Lower leg skin (tissue), 4 donors: ENCODE measurements at places on chromosomes 1 and 21. TPM values are rescaled to one million over a fixed set of nuclear protein-coding genes. Genes with fewer than 3 reads are reported as not detected.

- DNase-seq = no peak
Observed at GRCh38 chr1:58155418-58156123, 391.0 kb downstream of the OMA1 start.

DNA sequence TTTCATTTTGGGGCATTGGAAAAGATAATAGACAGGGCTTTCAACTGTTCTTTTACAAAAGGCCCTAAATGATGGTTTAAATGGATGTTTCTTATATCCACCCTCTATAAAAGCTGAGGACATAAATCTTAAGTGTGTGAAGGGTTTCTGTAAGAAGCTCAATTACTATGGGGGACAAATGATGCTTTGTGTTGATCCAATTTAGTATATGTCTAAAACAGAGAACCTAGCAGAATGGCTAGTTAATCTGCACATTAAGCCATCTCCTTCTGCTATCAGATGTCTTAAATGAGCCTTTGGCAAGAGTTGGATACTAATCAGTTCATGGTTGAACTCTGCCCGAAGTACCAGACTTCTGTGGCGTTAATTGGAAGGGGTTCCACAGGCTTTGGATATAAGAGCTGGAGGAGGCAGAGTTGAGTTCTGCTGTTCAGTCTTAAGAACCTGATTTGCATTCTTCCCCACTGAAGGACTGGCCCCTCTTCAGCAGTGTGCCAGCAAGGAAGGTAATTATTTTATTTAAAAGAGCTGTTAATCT is 43.1 kb downstream of the PTGFRN start:
- no peak for DNase-seq

DNA sequence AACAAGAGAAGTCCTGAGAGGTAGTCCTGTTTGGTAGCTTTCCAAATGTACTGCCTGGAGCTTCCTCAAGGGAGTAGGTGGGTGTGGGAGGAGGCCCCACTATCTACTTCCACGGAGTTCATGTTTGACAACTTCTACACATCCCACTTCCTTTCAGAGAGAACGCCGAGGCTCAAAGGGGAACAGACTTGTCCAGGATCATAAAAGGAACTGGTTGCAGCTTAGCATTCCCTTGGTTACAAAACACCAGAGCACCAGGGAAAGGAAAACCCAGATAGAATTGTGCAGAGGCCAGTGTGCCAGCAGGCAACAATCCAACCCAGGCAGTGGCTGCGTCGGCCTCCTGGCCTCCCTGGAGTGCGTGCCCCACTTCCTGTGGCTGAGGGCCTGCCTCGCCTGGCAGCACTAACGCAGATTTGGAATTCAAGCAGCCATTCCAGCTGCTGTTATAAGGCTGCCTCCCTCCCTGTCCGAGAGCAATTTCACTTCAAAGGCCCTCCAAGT is 4.2 kb upstream of the RAP1GAP start:
- no peak for DNase-seq

DNA sequence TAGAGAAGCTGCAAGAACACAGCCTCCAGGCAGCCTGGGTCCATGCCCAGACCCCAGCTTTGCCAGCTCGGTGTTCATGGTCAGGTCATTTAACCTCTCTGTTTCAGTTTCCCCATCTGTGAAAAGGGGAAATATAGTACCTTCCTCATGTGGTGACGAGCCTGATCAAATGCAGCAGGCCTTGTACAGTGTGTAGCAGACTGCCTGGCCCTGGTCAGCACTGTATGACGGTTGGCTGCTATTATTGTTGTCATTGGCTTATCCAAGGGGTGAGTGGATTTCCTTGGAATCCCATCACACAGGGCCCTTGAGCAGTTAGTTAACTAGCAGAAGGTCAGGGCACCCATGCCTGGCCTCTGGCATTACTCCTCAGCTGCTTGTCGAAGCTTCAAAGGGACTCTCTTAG is 6.6 kb upstream of the TMEM51 start:
- DNase-seq = no peak

DNA sequence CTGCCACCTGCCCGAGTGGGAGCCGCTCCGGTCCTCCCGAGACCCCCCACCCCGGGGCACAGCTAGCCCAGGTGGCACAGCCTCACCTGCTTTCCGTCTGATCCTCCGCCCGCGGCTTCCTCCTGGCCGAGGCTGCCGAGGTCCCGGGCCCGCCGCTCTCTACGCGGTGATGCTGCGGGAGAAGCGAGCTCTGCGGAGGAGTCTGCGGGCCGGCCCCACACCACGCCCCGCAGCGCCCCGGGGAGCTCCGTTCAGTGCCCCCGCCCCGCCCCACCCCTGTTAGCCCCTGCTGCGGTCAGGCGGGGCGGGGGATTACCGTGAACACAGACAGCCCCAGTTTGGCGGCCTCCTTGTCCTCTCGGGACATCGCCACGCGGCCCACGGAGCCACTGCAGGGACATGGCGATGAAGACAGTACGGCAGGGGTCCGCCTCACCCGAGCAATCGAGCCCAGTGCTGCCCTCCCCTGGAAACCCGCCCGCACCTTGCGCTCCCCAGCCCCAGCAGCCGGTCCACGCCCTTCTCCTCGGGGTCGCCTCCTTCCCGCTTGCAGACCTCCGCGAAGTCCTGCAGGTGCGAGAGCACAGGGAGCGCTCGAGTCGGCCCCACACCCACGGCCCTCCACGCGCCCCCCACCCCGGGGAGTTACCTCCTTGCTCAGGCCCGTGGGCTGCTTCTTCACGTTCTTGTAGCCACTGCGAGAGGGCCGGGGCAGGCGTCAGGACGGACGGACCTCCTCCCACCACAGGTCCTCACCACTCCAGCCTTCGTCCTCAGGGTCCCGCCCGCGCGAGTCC is 933 bp downstream of the C1orf35 start:
- DNase-seq = peak; percentile 90

GRCh38 chr21:36207577-36208320 is 51.1 kb downstream of the DOP1B start:
- no peak for DNase-seq

The IL24 gene
- total RNA-seq = not detected

The B3GALT5 gene
- 7.6 TPM for total RNA-seq

The PPP1R12B gene
- total RNA-seq = 14.6 TPM

The KRTAP19-3 gene
- 17.1 TPM for total RNA-seq

The CFHR4 gene
- total RNA-seq = not detected
